RWPE1 (cell line): ENCODE measurements at places on chromosomes 4 and X.

DNA sequence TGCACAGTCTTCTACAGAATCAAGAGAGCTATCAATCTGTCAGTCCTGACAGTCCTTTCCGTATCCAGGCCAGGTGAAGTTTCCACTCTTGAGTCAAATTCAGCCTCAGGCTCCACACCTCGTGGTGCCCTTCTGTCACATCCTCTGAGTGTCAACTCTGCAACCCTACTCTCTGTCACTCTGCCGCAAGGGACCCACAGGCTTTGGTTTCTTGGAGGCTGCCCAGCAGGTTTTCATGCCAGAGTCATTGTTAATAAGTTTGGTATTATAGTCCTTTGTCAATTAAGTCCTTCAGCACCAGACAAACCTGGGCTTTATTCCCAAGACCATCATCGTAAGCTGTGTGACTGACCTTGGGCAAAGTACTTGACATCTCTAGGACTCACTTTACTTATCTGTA, 83.4 kb upstream of the KLHL13 start:
- DNase-seq, result no peak

DNA sequence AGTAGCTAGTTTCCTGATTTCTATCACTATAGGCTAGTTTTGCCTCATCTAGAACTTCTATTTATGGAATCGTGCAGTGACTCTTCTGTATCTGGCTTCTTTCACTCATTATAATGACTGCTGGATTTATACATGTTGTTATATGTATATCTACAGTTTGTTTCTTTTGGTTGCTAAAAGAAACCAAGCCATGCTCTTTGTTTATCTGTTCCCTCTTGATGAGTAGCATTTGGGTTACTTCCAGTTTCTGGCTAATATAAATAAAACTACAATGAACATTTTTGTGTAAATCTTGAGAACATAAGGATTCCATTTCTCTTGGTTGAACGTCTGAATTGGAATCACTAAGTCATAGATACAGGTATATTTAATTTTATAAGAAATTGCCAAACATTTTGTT, 73.9 kb downstream of the ARHGAP24 start:
- DNase-seq, result no peak

DNA sequence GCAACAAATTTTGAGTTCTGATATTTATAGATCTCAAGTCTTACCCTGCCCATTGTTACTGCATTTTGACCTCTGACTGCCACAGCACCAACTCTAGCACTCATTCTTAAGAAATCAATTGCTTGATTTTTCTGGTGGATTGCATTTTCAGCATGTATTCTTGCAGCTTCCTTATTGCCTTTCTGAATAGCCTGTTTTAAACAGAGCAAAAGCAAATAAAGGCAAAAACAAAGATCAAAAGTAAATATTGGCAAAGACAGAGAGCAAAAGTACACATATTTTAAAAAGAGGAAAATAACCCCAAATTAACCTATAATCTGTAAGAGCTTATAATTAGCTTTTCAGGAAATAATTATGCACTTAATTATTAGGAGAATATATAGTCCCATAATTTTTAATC, 129.4 kb upstream of the TENT5D start:
- DNase-seq, result no peak

GRCh38 chr4:187071946-187072600, 348.4 kb upstream of the FAT1 start:
- no peak for DNase-seq

DNA sequence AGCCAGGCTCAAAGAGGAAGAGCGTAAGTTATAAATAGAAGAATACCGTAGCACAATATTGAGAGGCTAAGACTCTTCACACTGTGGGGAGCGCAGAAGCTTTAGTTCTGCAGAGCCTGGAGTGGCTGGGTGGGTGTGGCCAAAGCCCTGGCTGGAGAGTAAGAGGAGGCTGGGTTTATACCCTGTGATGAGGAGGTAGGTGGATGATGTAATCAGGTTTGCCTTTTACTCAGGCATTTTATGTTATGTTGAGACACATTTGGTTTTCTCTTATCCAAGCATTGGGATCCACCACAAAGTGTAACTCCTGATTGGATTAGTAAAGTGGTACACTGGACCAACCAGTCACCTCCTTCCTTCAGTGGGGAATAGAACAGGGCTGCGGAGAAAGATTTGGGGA, 13.9 kb downstream of the CDS1 start:
- peak; percentile 85 for DNase-seq

DNA sequence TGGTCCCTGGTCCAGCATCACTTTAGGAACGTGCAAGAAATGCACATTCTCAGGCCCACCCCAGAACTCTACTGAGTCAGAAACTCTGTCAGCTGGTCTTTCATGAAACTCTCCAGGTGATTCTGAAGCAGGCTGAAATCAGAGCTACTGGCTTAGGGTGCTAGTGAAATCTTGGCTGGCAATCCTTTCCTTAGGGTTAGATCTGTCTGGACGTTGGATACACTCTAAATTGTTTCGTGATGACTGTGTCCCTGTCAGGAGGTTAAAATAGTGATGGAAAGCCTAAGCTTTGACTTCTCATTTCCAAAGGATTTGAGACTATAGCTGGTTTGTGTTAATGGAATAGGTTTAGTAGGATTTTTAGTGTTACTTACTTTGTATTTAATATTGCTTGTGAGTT, 99.1 kb downstream of the ARHGAP10 start:
- peak; percentile 57 for DNase-seq

- DNase-seq, result no peak
Measured at GRCh38 chrX:6026429-6026828, 202.2 kb downstream of the NLGN4X start.

DNA sequence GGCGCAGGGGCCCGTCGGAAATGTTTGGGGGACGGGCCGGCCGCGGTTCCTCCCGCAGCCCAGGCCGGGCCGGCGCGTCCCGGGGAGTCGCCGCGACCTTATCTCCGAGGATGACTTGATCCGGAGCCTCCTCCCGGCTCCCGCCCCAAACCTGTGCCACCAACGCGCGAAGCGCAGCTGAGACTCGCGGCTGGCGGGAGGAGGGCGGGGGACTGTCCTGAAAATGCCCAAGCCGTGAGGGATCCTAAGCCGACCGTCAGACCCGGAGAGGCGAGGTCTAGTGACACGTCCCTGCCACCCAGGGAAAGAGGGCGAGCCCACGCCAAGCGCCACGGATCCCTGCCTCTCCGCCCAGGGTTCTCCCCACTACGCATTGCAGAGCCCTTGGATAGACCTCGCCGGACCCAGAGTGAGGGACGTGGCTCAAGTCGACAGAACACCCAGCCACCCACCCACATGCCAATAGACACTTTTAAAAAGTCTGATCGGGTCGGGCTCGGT, 26.9 kb downstream of the UTP14A start:
- DNase-seq, result no peak

- no peak for DNase-seq
Measured at GRCh38 chr4:10160281-10160856, 43.8 kb upstream of the WDR1 start.

DNA sequence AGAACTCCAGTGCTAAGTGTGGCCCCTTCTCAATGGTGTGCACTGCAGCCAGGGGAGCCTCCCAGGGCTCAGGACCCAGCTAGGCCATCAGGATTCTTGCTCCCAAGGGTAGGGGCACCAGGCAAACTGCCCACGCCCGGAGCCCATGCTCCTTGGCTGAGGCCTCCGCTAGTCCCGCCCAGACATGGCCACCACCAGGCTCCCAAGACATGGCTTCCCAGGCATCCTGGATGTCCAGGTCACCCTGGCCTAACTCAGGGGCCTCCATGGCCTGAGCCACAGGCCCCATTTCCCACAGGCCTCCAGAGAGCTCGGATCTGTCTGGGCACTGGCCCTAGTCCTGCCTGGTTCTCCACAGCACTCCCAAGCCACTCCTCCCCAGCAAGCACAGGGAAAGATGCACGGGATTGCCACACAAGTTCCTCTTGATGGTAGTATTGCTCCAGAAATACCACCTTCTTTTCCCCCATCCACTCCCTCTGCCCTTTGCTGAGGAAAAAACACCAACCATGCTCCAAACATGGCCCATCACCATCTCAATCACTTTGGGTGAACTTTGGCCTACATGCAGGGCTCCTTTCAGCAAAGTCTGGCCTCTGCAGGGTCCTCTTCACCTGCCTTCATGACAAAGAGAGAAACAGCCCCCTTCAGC, 274.7 kb upstream of the AGTR2 start:
- DNase-seq, result no peak

- DNase-seq, result no peak
Measured at GRCh38 chrX:13340182-13340791, 20.4 kb upstream of the ATXN3L start.

- no peak for DNase-seq
Measured at GRCh38 chr4:141849778-141850177, 213.4 kb downstream of the IL15 start.

DNA sequence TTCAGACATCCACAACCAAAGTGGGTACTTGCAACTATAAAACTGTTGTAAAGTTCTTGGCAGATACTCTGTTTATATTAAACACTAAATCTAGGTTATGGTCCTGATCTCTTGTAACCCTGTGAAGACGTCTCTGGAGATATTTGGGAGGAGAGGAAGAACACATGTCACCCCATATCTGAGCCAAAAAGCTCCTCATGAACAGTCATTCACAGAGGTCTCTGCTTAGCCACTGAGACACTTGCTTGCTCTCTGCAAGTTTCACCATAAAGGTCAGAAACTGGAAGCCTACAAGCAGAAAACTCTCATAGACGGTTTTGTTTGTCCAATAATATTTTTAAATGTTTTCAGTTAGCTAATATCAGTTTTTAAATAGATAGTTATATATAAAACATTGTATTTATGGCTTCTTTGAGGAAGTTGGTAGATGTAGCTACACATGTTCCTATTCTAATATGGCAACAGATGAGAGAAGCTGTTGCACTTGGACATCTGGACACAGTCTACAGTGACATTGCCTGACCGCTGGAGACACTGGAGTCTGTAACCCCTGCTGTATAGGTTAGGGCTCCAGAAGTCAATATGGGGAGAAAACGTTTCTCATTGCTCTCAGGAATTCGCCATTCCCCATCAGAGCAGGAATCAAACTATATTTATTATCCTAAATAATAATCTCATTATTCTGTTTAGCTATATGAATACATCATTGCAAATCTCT, 73.6 kb downstream of the C4orf46 start:
- DNase-seq, result no peak
